Right cardiac atrium (tissue), 5 donors: ENCODE measurements at places on chromosomes 12 and 14.

DNA sequence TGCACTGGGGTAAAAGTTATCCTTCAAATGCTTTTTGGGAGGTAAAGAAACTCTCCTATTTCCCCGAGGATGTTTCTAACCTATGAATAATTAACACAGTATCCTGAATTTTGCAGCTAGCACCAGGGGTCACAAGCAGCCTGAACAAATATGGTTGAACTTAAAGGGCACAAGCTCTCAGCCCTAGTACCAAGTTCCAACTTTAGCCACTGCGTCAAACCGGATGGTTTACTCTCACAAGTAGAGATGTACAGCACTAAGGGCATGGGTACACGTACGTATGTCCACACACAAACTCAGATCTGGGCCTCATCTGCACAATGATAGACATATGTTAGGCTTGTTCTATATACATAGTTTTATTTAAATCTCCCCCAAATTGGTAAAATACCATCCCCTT, 4.7 kb downstream of the CCDC88C start:
- no peak for DNase-seq

GRCh38 chr12:47707905-47708543, 2.2 kb upstream of the RPAP3 start:
- no peak for DNase-seq

DNA sequence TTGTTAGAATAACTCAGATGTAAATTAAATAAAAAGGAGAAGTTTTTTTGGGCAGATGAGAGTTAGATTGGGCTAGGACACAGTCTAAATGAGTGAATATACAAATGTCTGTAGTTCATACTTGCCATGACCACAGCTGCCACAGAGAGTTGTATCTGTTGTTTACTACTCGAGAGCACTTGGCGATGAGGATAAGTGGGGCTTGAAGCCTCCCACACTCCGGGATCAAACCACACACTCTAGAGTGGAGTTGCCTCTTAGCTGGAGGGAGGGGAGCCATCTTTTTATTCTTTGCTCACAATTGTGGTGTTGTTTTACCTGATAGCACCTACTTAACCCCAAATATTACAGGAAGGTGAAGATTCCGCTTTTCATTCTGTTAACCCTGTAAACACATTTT, 27.5 kb downstream of the BEST3 start:
- DNase-seq = no peak

DNA sequence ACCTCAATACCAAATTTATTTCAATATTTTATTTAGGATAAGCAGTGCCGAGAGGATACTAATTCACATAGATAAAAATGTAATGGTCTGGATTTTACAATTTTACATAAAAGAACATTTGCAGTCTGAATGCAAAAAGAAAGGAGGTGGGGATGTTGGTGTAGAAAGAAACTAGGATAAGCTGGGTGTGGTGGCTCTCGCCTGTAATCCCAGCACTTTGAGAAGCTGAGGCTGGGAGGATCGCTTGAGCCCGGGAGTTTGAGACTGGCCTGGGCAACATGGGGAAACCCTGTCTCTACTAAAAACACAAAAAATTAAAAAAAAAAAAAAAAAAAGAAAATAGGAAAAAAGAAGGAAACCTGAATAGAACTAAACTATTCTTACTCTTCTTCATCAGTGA, 16.9 kb downstream of the SYCP3 start:
- DNase-seq = no peak

DNA sequence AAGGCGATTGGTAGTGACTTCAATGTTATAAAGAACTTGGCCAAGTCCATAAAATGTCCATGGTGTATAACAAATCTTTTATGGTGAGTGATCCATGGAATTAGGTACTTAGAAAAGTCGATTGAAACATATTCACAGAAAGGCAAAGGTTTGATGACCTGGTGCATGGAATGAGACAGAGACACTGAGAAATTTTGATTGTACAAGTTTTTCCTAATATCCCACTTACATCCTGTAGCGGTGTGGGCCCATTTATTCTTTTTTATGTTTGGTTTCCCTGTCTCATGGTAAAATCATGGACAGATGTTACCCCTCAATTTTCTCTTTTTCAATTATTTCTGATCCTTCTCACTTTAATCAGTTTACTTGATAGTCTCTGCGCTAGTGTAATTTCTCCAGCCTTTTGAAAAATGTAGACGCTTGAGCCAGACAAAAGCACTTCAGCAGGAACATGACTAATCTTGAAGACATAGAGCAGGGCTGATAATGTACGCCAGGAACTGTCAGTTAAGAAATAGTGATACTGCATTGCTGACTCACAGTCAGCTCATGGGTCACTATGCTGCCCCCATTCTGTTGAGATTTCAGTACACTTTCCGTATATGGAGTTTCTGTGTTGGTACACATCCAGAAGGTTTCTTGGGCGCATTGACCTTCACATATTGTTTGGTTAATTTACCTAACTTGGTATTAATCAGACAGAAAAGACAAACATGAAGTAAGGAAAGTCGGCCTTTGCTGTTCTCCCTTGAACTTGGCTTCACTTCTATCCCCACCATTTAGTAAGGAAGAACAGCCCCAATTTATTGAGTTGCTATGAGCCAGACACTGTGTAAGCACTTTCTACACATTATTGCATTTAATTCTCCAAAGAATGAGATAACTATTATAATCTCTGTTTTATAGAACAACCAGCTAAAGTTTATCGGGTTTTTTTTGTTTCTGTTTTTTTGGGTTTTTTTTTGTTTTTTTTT, 841.7 kb downstream of the DIO2 start:
- no peak for DNase-seq

- no peak for DNase-seq
Observed at GRCh38 chr12:129570796-129571400, 332.9 kb downstream of the TMEM132D start.

GRCh38 chr12:106190581-106190980, 51.8 kb upstream of the NUAK1 start:
- DNase-seq = no peak

- no peak for DNase-seq
Observed at GRCh38 chr12:53299101-53299453, 418 bp upstream of the MYG1 start.

- DNase-seq = no peak
Observed at GRCh38 chr12:131217024-131217586, 263.4 kb downstream of the ADGRD1 start.

DNA sequence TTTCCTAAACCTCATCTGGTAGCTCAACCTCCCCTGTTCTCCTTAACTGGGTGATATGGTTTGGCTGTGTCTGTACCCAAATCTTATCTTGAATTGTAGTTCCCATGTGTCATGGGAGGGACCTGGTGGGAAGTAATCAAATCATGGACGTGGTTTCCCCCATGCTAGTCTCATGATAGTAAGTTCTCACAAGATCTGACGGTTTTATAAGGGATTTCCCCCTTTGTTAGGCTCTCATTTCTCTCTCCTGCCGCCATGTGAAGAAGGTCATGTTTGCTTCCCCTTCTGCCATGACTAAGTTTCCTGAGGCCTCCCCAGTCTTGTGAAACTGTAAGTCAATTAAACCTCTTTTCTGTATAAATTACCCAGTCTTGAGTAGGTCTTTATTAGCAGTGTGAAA, 19.5 kb downstream of the COX16 start:
- no peak for DNase-seq

DNA sequence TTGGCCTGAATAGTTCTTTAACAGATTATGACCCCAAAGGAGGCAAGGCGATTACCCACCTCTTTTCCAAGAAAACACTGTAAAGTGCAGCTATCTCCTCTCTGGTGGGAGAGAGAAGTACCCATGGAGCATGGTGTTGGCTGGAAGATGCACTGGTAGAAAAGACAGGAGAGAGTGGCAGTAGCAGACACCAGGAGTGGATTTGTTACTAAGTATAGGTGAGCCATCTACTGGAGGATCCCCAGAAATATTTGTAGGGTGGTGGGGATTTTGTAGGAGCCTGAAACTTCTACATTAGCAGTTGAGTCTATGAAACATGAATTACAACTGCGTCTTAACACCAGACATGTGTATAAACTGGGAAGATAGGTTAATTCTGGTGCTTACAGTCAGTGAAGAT, 148.0 kb downstream of the SLC38A4 start:
- no peak for DNase-seq
